ENCODE measurements at places on chromosomes 2 and 18. TPM values are rescaled to one million over a fixed set of nuclear protein-coding genes. Genes with fewer than 3 reads are reported as not detected.

DNA sequence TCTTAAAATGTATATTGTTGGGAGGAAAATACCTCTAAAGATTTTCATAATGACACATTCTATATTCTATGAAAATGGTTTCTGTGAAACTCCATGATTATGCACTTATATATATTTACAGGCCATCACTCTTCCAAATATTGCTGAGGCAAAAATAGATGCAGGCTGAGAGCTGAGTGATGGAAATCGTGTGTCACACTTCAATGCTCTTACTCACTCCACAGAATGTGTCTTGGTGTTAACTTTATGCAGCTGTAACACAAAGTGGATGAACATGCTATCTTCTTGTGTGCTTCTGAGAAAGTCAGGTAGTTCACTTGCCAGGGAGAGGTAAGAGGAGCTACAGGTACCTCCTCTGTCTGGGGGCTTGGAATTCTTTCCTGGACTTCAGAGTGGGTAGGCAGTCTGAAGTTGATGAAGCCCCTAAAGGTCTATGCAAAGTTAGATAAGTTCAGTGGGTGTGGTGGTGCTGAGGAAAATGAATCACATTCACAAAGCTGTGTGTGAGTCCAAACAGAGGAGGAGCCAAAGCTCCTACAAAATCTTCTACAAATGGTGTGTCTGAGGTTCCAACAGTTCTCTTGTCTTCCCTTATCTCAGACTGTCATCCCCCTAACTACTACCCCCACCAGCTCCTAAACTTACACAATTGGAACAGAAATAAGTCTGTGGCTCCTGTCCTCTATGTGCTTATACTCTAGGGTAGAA lies 74.2 kb upstream of the ST6GAL2 start:
- peak; percentile 81 for DNase-seq

DNA sequence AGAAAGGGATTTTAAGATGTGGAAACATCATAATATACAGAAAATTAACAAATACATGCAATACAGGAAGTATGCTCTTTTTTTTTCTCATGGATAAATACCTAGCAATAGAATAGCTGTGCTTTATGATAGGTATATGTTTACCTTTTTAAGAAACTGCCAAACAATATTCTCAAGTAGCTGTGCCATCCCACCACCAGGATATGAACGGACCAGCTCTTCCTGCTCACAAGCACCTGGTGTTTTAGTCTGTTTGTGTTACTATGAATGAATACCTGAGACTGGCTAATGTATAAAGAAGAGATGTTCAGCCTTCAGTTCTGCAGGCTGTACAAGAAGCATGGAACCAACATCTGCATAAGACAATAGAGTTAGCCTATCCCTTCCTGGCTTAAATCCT lies 19.9 kb upstream of the UGT1A8 start:
- no peak for DNase-seq

DNA sequence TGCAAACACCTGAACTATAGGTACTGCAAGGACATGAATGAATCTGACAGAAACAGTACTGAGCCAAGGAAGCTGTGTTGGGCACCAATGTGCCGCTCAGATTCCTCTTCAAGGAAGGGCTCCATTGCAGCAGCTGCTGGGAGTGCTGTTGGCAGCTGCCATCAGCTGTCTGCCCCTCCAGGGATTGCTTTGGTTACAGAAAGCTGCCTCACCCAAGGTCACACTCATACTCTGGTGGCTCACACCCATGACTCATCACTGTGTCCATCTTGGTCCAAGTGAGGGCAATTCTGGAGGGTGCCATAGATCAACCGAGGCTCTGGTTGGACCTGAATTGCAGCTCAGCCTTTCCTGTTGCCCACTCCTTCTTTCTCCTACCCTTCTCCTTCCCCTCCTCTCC lies 24.4 kb upstream of the TRPM8 start:
- peak; percentile 74 for DNase-seq

Gene NYAP2
- not detected for total RNA-seq
